IMR-90 (cell line): ENCODE measurements at places on chromosomes 13 and 19.
A peak's percentile ranks its signal among the peaks of the same experiment; 100 is the strongest.

- H3K4me3 ChIP-seq, result no peak overlapping the region
- no peak overlapping the region for H3K27ac ChIP-seq
- peaks cover 22% of the 10 kb centered on the region for H3K4me1 ChIP-seq
- peaks cover 58% of the 10 kb centered on the region for H3K36me3 ChIP-seq
Measured at GRCh38 chr13:113176280-113176679, 17.8 kb downstream of the PROZ start.

DNA sequence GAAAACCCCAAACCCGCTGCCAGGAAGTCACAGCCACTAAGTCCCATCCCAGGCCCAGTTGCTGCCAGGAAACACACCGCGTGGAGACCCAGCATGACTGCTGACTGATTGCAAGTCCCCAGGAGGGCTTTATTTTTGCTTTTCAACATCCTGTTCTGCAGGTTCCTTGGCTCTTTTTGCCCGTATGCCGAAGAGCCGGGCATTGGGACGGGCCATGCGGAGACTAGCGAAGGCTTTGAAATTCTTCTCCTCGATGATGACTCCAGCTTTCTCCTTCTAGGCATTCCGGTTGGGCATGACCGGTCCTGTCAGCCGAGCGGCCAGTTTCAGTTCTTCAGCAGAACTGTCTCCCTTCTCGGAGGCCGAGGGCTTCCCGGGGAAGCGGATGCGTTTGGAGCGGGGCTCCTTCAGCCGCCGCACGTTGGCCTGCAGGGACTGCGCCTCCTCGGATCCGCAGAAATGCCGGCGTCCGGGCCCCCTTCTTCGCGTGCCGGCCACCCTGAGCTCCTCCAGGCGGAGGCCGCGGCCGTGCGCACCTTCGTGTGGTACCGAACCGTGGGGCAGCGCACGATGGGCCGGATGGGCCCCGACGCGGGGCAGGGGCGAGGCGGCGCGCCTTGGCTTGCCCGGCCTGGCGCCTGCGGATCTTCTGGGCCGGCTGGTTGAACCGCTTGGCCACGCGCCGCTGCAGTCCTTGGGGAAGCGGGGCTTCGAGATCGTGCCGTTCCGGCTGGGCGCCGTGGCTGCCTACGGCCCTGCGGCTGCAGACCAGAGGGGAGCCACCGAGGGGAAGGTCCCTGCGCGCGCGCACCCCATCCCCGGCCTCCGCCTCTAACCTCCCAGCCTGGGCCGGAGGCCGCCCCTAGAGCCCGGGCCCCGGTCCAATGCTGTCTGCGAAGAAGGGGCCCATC lies 15.2 kb downstream of the ZSCAN5C start:
- peak; percentile 4 for DNase-seq
- H3K27ac ChIP-seq, result no peak overlapping the region
- no peaks in the 10 kb centered on the region for H3K36me3 ChIP-seq
- H3K4me3 ChIP-seq, result no peak overlapping the region; the same call in 1 of the 2 replicates
- H3K4me1 ChIP-seq, result no peaks in the 10 kb centered on the region
- H3K27me3 ChIP-seq, result no peaks in the 10 kb centered on the region

DNA sequence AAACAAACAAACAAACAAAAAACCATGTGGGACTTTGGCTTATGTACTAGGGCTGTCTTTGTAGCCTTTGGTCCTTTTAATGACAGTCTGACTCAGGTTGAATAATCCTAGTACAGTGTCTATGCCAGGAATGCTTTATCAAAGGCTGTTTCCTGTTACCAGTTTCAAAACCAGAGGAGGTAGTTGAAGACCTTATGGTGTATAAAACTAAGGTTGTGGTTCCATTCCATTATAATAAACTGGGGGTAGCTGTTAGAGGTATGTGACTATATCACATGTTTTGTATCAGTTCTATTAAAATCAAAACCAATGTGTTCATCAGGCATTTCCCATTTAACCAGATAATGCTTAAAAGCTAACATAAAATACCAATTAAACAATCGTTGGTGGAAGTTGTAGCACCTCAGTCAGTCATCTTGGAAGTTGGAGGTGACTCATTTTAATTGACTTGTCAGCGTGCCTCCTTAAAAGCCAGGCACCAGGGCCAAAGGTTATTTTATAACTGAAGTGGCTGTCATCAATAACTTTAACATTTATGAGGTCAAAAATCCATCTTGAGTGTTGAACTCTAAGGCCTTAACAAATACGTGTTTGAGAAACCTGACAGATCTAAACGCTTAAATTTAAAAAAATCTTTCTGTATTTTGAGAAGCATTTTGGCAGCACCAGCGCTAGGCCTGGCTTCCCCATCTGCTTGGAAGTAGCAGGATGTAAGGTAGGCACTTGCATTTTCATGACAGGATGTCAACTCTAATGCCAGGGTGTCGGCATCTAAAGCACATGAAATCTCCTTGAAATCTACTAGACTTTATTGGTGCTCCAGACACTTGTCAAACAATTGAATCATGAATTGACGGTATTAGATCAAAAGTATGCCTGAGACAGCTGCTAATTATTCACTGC lies 162.5 kb downstream of the LMO7 start:
- no peak overlapping the region for H3K4me3 ChIP-seq
- H3K4me1 ChIP-seq, result peaks cover 8% of the 10 kb centered on the region
- H3K36me3 ChIP-seq, result peaks cover 15% of the 10 kb centered on the region
- peak overlapping the region; percentile 44; the same call in 1 of the 2 replicates for H3K27ac ChIP-seq

- no peaks in the 10 kb centered on the region for H3K36me3 ChIP-seq
- no peaks in the 10 kb centered on the region for H3K4me1 ChIP-seq
- peaks cover 17% of the 10 kb centered on the region for H3K27me3 ChIP-seq
- no peak overlapping the region for H3K27ac ChIP-seq
Measured at GRCh38 chr13:26529441-26529840, 28.0 kb upstream of the WASF3 start.

GRCh38 chr13:109760402-109760801 lies 26.0 kb downstream of the IRS2 start:
- H3K36me3 ChIP-seq, result peaks cover 5% of the 10 kb centered on the region
- no peak for DNase-seq
- no peak overlapping the region for H3K27ac ChIP-seq
- no peaks in the 10 kb centered on the region for H3K27me3 ChIP-seq
- no peak overlapping the region for H3K4me3 ChIP-seq

GRCh38 chr13:98144801-98145350 lies 2.0 kb downstream of the FARP1 start:
- no peaks in the 10 kb centered on the region for H3K27me3 ChIP-seq
- H3K27ac ChIP-seq, result peak overlapping the region; percentile 90
- H3K4me3 ChIP-seq, result peak overlapping the region; percentile 95
- H3K4me1 ChIP-seq, result peaks cover 8% of the 10 kb centered on the region
- DNase-seq, result peak; percentile 77
- H3K36me3 ChIP-seq, result peaks cover 2% of the 10 kb centered on the region; the same call in 1 of the 2 replicates

DNA sequence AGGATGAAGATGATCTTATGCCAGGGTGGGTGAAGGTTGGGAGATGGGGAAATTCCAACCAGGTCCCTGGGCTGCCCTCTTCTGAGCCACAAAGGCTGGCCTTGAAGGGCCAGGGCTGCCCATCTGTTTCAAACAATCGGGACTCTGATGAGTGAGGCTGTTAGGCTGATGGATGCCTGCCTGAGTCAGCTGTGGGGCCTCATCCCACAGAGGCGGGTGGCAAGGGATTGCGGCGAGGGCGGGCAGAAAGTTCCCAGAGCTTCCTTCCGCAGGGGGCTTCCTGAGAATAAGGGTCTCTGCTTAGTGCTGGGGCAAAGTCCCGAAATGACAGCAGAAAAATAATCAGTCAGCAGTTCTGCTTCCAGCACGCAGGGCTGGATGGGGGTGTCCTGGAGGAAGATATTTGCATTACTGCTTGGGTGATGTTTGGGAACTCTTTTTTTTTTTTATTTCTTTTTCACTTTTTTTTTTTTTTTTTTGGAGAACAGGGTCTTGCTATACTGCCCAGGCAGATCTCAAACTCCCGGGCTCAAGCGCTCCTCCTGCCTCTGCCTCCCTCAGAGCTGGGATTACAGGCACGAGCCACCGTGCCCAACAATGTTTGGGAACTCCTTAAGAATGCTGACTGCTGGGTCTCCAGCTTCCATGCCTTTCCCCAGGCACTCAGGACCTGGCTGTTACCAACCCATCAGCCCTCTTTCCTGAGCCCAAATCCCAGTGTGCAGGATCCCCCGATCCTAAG lies 14.1 kb downstream of the SH3GL1 start:
- peaks cover 19% of the 10 kb centered on the region for H3K36me3 ChIP-seq
- no peak overlapping the region for H3K4me3 ChIP-seq
- no peaks in the 10 kb centered on the region for H3K27me3 ChIP-seq
- peak overlapping the region; percentile 1; the same call in 1 of the 2 replicates for H3K27ac ChIP-seq
- H3K4me1 ChIP-seq, result peaks cover 33% of the 10 kb centered on the region

DNA sequence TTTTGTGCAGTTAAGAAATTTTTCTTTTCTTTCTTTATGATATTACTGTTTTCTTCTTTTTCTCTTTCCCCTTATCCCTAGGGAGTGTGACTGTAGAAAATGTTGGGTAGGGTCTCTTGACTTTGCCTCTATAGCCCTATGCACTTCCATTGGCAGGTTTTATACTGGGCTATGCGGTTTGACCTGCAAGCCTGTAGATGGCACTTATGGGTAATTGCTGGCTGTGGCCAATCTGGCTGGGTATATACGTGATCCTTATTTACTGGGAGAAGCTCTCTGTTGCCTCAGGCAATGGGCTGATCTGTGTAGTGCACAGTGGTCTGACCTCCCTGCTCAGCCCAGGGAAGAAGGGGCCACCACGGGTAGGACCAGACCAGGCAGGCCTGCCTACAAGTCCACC lies 78.8 kb downstream of the RAP2A start:
- no peak overlapping the region for H3K27ac ChIP-seq
- H3K36me3 ChIP-seq, result no peaks in the 10 kb centered on the region

DNA sequence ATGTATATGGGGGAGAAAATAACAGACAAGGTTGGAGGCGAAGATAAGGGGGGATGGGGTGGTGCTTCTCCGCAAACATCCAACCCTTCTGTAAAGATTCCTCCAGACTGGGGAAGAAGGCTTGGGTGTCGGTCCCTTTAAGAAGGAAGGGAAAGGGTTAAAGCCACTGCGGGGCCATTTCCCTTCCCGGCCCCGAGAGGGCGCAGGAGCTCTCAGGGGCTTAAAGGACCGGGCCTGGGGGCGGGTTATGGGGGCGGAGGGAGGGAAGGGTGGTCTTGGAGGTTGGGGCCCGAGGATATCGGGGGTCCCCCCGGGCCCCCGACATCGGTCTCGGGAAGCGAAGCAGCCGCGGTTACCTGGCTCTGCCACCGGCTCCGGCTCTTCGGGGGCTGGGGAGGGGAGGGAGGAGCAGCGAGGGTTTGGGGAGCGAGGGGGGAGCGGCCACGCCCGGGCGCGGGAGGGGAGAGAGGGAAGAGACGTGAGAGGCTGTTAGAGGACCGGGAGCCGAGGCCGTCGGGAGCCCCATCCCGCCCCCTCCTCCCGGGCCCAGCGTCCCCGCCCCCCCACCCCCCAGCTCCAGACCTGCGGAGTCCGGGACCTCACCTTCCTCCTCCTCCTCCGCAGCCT lies 2.8 kb downstream of the TNNT1 start:
- peaks cover 1% of the 10 kb centered on the region; the same call in 1 of the 2 replicates for H3K4me1 ChIP-seq
- no peaks in the 10 kb centered on the region for H3K36me3 ChIP-seq
- no peak overlapping the region for H3K27ac ChIP-seq

GRCh38 chr13:39102981-39103490 lies 64.8 kb downstream of the NHLRC3 start:
- no peaks in the 10 kb centered on the region for H3K27me3 ChIP-seq
- H3K4me3 ChIP-seq, result no peak overlapping the region
- DNase-seq, result no peak

- DNase-seq, result no peak
- H3K27ac ChIP-seq, result no peak overlapping the region
- H3K36me3 ChIP-seq, result no peaks in the 10 kb centered on the region
- no peak overlapping the region for H3K4me3 ChIP-seq
- H3K4me1 ChIP-seq, result no peaks in the 10 kb centered on the region
Measured at GRCh38 chr19:30204721-30205120, 167.5 kb upstream of the ZNF536 start.
